Natural killer cell treated with Interleukin-12 subunit alpha and Interleukin-12 subunit beta and Interleukin-15 and Interleukin-18, amount 100 ng/mL, for 72 hours (primary cell): ENCODE measurements at places on chromosomes 2 and 18. TPM values are rescaled to one million over a fixed set of nuclear protein-coding genes. Genes with fewer than 3 reads are reported as not detected.

- no peak for DNase-seq
Observed at GRCh38 chr2:148603562-148603920, 41.0 kb upstream of the EPC2 start.

DNA sequence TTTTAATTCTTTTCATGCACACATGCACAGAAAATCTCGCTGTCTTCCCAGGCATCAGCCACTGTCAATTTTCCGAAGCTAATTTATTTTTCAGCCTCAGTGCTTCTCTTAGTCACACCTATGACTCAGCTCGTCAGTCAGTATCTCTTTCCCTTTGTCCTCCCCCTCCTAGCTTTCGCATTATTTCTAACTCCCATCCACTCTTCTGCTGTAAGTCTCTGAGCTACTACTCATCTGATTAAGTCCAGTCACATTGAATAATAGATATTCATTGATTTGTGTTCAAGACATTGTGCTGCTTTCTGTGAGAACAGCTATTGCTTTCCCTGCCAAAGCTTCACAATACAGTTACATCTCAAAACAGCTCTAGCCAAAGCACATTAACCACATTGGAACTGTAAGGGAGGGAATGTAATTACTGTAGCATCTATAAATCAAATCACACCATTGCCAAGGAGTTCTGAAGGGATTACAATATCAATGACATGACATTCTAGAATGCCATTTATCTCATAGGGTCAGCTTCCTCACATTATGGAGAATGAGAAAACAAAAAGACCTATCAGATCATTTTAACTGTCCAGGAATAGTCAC lies 89.4 kb downstream of the SCN3A start:
- no peak for DNase-seq

- DNase-seq: no peak
Observed at GRCh38 chr2:168090366-168091135, 156.8 kb downstream of the STK39 start.

GRCh38 chr18:21833604-21834298 lies 93.2 kb downstream of the MIB1 start:
- no peak for DNase-seq

Gene AMER3
- total RNA-seq: not detected

Gene ALPI
- total RNA-seq: not detected

- no peak for DNase-seq
Observed at GRCh38 chr2:1639086-1639858, 105.0 kb downstream of the PXDN start.

GRCh38 chr18:13932285-13933025 lies 17.1 kb upstream of the MC2R start:
- DNase-seq: no peak

GRCh38 chr2:9877726-9878125 lies 34.5 kb downstream of the TAF1B start:
- no peak for DNase-seq
